H4 (cell line): ENCODE measurements at places on chromosomes 16 and 17. TPM values are rescaled to one million over a fixed set of nuclear protein-coding genes. Genes with fewer than 3 reads are reported as not detected.
A peak's percentile ranks its signal among the peaks of the same experiment; 100 is the strongest.

CRHR1 gene
- 1.2 and 3.6 TPM in 2 replicates for total RNA-seq

OTOA gene
- 0.04 TPM in 1 of 2 replicates, not detected in the other for total RNA-seq

CCL23 gene
- total RNA-seq = not detected in 2 replicates

PDILT gene
- not detected in 2 replicates for total RNA-seq

CTRB2 gene
- not detected in 2 replicates for total RNA-seq

PLCG2 gene
- total RNA-seq = 2.2 and 3.2 TPM in 2 replicates

PEX12 gene
- 11.1 and 13.7 TPM in 2 replicates for total RNA-seq

SNAI3 gene
- total RNA-seq = 0.27 and 0.62 TPM in 2 replicates

DNA sequence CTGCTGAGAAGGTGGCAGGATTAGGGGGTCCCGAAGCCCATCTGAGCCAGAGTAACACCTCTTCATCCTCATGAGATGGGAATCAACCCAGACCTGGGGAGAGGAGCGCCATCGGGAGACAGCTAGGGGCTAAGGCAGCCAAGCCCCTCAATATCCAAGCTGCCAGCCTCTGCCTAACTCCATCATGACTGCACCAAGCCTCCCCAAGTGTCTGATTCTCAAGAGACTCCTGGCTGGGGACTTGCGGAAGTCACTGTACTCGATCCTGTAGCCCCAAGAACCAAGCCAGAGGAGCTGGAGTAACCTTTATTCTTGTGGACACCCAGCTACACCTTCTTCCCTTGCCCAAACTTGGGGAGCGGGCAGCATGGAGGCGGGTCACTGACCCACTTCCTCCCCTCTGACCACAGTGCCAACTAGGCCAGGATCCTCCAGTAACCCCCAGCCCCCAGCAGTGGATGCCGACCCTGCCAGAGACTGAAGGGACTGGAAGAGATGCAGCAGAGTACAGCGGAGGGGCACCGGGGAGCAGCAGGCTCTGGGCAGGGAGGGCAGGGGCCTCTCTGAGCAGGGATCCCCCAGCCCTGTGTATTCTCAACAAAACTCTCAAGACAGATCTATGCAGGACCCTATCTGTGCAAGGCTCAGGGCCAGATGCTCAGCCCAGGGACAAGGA is 13.3 kb downstream of the HDAC5 start:
- no peak for DNase-seq

DNA sequence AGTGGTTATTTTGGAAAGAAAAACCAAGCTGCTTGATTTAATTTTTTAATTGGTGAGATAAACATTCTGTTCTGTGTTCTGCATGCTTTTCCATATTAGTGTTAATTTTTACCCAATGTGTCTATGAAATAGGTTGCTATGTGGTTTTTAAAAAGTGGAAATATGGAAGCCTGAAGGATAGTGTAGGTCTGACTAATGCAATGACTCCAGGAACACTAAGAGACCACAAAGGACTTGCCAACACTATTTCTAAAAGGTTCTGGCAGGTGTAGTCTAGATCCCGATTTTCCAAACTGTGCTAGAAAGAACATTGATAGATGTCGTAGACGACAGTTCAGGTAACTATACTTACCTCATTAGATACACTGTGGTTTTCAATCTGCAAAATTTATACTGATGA is 877.4 kb upstream of the GOT2 start:
- DNase-seq = no peak

- no peak for DNase-seq
Measured at GRCh38 chr17:32520104-32520701, 33.4 kb downstream of the CDK5R1 start.

GRCh38 chr17:45260204-45260783 is 1.6 kb downstream of the SPATA32 start:
- DNase-seq = no peak

GRCh38 chr17:72952220-72952619 is 140.3 kb downstream of the SLC39A11 start:
- no peak for DNase-seq

GRCh38 chr17:72338847-72339790 is 218.3 kb downstream of the SOX9 start:
- DNase-seq = peak; percentile 94

DNA sequence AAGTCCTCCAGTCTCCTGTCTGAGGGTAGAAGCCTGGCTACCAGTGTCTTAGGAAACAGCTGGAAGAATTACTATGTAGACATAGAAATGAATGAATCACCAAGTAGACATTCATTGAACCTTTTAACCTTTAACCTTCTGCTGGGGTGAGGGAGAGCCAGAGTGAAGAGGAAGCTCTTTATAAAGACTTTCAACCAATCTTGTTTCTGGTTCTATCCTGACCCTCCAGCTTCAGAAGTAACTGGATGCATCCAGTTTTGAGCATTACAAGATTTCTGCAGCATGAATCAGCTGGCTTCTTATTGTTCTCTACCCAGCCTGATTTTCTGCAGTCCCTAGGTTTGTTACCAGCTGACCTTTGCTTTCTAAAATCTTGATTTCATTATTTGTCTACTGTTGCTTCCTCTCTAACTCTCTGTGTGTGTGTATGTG is 8.5 kb downstream of the TEKT1 start:
- no peak for DNase-seq

DNA sequence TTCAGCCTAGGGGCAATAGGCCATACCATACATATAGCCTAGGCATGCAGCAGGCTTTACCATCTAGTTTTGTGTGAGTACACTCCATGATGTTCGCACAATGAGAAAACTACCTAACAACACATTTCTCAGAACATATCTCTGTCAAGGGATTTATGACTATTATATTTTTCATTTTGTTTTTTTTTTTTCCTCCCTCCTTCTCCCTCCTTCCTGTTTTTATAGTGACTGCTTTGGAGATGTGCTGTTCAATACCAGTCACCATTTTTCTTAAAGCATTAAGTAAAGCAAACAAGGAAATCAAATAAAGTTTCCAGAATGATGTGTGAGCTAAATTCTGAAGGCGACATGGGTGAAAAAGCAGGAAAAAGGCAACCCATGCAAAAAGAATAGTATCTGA is 194.6 kb downstream of the STX8 start:
- no peak for DNase-seq

DNA sequence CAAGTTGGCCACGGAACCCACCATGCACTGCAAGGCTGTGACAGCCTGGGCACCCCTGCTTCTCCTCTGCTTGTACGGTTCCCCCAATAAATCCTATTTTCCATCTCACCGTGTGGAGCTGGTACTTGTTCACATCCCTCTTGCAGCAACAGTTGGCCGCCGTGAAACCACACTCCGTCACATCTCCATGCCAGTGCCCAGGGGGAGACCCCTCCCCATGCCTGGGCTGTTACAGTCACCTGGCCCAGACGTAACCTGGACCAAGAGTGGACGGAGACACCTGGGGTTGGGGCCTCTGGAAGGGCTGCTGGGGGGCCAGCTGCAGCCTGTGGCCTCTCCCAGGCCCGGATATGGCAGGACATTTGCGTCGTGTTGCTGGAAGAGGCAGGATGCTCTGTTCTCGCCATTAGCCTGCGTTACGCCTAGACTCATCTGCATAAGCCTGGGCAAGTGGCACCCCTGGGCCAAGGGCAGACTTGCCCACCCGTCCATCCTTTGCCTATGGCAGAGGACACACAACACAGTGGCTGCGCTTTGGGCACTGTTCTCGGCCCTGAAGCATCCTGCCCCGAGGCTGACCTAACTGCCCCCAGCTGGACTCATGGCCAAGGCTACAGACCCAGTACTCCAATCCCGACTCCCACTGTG is 14.2 kb upstream of the KREMEN2 start:
- DNase-seq = no peak

GRCh38 chr17:55162556-55162946 is 102.2 kb upstream of the HLF start:
- no peak for DNase-seq

- no peak for DNase-seq
Measured at GRCh38 chr16:12757546-12757945, 46.1 kb downstream of the CPPED1 start.

DNA sequence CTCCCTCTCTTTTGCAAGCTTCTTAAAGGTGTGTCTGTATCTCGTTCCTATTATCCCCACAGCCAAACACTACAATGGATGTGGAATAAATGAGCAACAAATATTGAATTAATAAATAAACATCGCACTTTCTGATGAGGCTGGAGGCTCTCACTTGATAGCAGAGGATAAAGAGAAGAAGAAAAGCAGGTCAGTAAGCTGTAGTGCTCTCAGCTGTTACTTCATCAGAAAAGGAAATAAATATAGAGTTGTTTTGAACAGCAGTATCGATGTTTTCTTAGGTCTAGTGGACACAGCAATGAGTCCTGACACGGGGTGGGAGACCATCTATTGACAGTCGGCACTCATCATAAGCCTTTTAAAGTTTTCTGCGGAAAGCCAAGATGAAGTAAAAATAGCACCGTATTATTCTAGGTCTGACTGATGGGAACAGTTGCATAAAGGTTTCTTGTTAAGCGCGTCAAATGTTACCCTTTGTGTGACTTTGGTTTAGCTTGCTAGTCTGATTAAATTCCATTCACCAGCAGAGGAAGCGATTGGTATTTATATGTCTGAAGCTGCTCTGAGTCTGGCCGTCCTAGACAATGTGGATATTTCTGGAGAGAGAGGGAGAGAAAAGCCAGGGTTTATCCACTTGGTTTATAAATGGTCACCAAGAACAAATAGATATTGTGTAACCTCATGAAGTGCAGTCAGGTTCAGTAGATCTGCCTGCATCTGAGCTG is 646.1 kb downstream of the CDH11 start:
- DNase-seq = peak; percentile 34

DNA sequence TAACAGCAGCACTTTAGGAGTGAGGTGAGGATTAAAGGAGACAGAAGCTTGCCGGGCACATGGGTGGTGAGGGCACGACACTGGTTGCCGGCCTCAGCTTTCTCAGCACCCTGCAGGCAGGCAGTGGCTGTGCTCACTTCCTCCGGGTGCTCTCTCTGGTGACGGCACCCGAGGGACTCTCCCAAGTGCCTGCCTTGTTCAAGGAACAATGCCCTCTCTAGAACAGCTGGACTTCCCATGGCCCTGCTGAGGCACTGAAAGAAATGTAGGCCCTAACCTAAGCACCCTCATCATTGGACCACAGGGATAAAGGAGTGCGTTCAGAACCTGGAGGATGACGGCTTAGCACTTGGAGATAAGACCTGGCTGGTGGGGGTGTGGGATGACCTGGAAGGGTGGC is 72.7 kb downstream of the N4BP1 start:
- DNase-seq = no peak

- DNase-seq = no peak
Measured at GRCh38 chr16:566475-567372, at the start of gene NHLRC4. Gene NHLRC4, plus strand, starts transcription at chr16:567005. Its CDS starts 1,043 bp downstream, at chr16:568048.

DNA sequence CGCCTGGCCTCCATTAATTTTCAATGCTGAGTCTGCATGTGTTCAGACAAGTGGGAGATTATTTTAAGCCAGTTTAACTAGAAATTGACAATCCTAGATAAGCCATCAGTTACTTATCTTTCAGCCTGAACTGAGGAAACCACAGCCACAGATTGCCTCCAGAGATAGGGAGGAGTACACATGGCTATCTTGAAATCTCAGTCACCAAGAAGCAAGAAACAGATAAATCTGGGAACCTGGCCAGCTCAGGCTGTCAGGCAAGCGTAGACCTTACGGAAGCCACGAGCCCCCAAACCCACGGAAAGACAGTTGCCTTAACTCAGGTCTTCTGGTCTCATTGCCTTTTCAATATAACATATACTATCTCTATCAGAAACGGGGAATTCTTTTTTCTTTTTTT is 2.0 kb upstream of the GLG1 start:
- no peak for DNase-seq

DNA sequence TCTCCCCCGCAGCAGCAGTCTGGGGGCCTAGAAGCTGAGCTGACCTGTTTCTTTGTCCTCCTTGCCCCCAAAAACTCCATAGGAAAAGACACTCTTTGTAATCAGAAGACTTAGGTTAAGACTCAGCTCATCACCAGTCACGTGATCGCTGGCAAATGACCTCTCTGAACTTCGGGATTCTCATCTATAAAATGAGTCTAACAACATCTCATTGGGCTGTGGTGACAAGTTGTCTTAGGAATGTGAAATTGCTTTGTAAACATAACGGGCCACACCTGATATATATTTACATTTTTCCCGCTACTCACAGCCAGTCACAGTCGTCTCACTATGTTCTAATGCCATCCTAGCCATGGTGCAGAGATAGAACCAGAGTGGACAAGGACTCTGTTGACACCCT is 86.0 kb upstream of the LHX1 start:
- DNase-seq = peak; percentile 69

- no peak for DNase-seq
Measured at GRCh38 chr16:4762205-4762604, 4.8 kb downstream of the ZNF500 start.

DNA sequence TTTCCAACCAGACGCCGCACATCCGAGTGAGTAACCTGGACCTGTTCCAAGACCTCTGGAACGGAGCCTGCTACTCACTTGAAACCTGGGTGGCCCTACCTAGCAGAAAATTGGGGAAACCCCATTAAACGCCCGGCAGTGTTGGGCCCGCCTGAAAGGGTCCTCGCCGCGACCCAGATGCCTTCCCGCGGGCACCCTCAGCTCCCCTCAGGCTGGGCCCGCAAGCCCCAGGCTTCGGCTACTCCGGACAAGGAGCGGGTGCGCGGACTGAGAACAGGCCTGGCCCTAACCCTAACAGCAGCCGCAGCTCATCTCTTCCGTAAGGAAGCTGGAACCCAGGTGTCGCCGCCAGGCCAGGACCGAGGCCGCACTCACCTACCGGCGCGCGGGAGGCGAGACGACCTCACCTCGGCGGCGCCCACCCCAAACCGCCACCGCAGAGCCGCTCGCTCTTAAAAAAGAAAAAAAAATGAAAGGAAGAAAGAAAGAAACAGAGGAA is 344 bp downstream of the PSME3IP1 start:
- DNase-seq = peak; percentile 44

- no peak for DNase-seq
Measured at GRCh38 chr16:81524382-81524781, 79.8 kb downstream of the CMIP start.

GRCh38 chr16:87342978-87343752 is 26.0 kb upstream of the C16orf95 start:
- no peak for DNase-seq

- DNase-seq = no peak
Measured at GRCh38 chr16:15808071-15808470, 48.8 kb downstream of the MYH11 start.

DNA sequence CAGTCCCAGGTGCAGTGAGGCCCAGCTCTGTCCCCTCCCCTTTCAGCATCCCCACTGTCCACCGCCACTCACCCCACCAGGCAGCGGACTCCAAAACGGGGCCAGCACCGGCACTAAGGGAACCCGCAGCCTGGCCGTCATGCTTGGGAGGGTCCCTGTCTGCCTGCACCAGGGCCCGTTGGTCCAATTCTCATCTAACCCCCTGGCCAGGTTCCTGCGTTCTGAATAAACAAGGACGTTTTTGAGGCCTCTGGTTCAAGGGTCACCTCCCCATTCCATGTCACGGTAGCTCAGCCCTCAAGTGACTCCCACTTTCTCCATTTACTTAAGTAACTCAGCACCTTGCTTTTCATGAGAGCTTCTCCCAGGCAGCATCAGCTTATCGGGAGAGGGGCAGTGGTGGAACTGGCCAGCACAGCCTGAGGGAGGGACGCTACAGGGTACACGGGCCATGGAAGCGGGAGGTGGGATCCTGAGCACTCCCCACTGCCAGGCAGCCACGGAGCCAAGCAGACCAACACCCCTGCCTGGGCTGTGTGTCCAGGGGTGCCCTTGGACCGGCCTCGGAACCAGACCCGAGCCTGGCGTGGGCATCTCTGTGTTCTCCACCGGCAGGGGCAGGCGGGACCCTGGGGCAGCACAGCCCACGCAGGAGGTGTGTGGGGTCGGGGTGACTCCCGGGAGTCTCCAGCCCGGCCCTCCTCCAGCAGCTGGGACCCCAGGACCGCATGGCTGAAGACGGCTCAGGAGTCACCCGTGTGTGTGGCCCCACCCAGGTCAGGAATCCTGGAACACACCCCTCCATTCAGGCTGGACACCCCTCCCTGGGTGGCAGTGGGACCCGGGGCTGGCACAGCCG is 74.9 kb upstream of the GNG13 start:
- DNase-seq = no peak

GRCh38 chr16:11145819-11146211 is 110.2 kb downstream of the SOCS1 start:
- DNase-seq = no peak
